ENCODE measurements at places on chromosomes 6 and 20. TPM values are rescaled to one million over a fixed set of nuclear protein-coding genes. Genes with fewer than 3 reads are reported as not detected.
A peak's percentile ranks its signal among the peaks of the same experiment; 100 is the strongest.

GRCh38 chr6:170208182-170208601 lies 82.7 kb downstream of the DLL1 start:
- H3K4me1 ChIP-seq, result peaks cover 6% of the 10 kb centered on the region
- H3K4me3 ChIP-seq, result no peak overlapping the region
- no peaks in the 10 kb centered on the region for H3K36me3 ChIP-seq
- no peak for DNase-seq
- peaks cover 27% of the 10 kb centered on the region for H3K27me3 ChIP-seq

DNA sequence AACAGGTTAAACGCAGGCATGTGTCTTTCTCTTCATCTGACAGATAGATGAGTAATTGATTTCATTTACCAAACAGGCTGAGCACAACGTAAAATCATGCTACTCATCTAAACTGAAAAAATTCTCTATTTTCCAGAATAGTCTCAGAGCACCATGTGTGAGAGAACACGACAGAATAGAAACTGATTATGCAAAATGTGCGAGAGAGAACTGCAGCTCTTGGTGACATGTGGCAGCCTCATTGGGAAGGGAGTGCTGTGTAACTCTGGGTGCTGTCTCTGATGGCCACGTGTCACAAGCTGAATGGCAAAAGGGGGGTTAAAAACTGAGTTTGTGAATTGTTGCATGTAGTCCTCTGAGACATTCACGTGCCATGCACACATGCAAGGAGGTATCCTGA lies 143.7 kb upstream of the ATXN1 start:
- peaks cover 62% of the 10 kb centered on the region for H3K27me3 ChIP-seq
- no peaks in the 10 kb centered on the region for H3K4me1 ChIP-seq
- H3K27ac ChIP-seq, result no peak overlapping the region
- no peak for DNase-seq
- no peak overlapping the region for H3K4me3 ChIP-seq
- peaks cover 3% of the 10 kb centered on the region for H3K36me3 ChIP-seq

- H3K4me1 ChIP-seq, result peaks cover 29% of the 10 kb centered on the region
- H3K4me3 ChIP-seq, result no peak overlapping the region
- H3K36me3 ChIP-seq, result no peaks in the 10 kb centered on the region
- no peak for DNase-seq
- peak overlapping the region; percentile 63 for H3K27ac ChIP-seq
These were observed 3.9 kb downstream of the SYNJ2 start for GRCh38 chr6:157985378-157986155.

DNA sequence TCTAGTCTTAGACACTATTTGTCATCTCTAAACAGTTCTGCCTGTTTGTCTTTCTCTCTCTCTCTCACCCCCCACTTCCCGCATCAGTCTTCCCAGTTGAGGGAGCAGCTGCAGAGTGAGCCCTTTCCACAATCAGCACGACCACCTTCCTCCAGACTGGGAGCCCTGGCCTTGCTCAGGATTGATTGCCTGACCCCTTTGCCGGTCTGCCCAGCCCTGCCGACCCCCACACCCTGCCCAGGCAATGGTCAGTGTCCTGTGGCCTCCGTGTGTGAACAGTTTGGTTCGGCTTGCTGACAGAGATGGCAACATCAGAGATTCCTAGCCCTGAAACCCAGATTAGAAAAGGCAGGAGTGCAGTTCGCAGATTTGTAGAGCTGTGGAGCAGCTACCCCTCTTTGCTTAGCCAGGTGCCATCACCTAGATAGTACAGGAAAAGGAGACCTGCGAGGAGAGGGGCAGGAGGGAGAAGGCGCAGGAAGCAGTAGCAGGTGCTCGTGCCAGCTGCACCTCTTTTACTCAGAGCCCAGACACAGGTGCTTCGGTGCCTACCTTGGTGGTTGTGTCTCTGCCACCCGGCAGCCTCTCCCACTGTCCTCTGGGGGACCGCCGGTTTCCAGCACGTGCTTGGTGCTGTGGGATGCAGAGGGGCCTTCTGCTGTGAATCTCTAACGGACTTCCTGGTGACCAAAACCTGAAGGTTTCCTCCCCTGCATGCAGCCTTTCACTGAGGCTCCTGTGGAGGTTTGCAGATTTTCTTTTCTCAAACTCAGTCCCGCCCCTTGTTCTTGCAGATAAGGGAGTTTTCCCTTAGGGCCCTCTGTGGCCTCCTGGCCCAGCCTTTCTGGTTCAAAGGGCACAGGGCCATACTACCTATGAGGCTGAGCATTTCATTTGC lies 92.4 kb downstream of the SCML4 start:
- peak overlapping the region; percentile 95 for H3K27ac ChIP-seq
- peaks cover 2% of the 10 kb centered on the region for H3K36me3 ChIP-seq
- no peak for DNase-seq
- peaks cover 63% of the 10 kb centered on the region for H3K4me1 ChIP-seq
- H3K27me3 ChIP-seq, result no peaks in the 10 kb centered on the region
- H3K4me3 ChIP-seq, result peak overlapping the region; percentile 97

GRCh38 chr20:51042657-51043247 lies 19.8 kb upstream of the KCNG1 start:
- no peak overlapping the region for H3K4me3 ChIP-seq
- H3K4me1 ChIP-seq, result no peaks in the 10 kb centered on the region
- DNase-seq, result no peak
- H3K27ac ChIP-seq, result no peak overlapping the region

GRCh38 chr20:60453388-60454246 lies 495.4 kb downstream of the CDH26 start:
- H3K4me1 ChIP-seq, result no peaks in the 10 kb centered on the region
- peaks cover 7% of the 10 kb centered on the region for H3K27me3 ChIP-seq
- H3K4me3 ChIP-seq, result no peak overlapping the region
- H3K27ac ChIP-seq, result no peak overlapping the region
- H3K36me3 ChIP-seq, result no peaks in the 10 kb centered on the region

GRCh38 chr6:121759370-121759769 lies 323.9 kb downstream of the GJA1 start:
- H3K36me3 ChIP-seq, result no peaks in the 10 kb centered on the region
- no peak for DNase-seq
- no peak overlapping the region for H3K4me3 ChIP-seq
- no peak overlapping the region for H3K27ac ChIP-seq
- H3K27me3 ChIP-seq, result no peaks in the 10 kb centered on the region

DNA sequence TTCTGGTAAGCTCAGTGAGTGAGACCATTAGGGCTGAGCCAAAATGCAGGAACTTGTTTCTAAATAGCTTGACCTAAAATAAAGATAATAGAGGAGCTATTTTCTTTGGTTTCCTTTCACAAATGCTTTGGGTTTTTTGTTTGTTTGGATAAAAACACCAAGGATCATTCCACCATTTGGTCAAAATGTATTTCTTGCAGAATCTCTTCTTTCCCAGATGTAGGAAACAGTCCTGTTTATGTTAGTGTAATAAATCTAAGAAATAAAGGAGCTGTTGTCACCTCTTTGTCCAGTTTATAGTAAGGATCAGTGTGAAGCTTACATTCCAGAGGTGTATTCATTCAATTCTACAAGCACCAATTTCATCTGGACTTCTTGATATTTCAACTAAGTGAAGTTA lies 297.8 kb downstream of the GJA1 start:
- H3K4me3 ChIP-seq, result no peak overlapping the region
- H3K4me1 ChIP-seq, result no peaks in the 10 kb centered on the region
- no peaks in the 10 kb centered on the region for H3K27me3 ChIP-seq
- no peaks in the 10 kb centered on the region for H3K36me3 ChIP-seq
- no peak overlapping the region for H3K27ac ChIP-seq

- H3K4me1 ChIP-seq, result no peaks in the 10 kb centered on the region
- H3K4me3 ChIP-seq, result no peak overlapping the region
- DNase-seq, result no peak
- no peaks in the 10 kb centered on the region for H3K36me3 ChIP-seq
These were observed 519.4 kb upstream of the JAG1 start for GRCh38 chr20:11193241-11193640.

GRCh38 chr6:34671801-34672656 lies 24.5 kb downstream of the ILRUN start:
- DNase-seq, result peak; percentile 58
- H3K27ac ChIP-seq, result peak overlapping the region; percentile 98
- H3K36me3 ChIP-seq, result no peaks in the 10 kb centered on the region
- peak overlapping the region; percentile 83 for H3K4me3 ChIP-seq
- H3K4me1 ChIP-seq, result peaks cover 42% of the 10 kb centered on the region

GRCh38 chr20:50192364-50193198 lies 2.0 kb downstream of the CEBPB start:
- DNase-seq, result peak; percentile 55
- peak overlapping the region; percentile 92 for H3K4me3 ChIP-seq
- peaks cover 32% of the 10 kb centered on the region for H3K4me1 ChIP-seq
- no peaks in the 10 kb centered on the region for H3K27me3 ChIP-seq

GRCh38 chr6:99940582-99940981 lies 53.4 kb downstream of the MCHR2 start:
- no peak for DNase-seq
- H3K27me3 ChIP-seq, result peaks cover 51% of the 10 kb centered on the region
- no peaks in the 10 kb centered on the region for H3K4me1 ChIP-seq
- no peak overlapping the region for H3K27ac ChIP-seq
- no peaks in the 10 kb centered on the region for H3K36me3 ChIP-seq

DNA sequence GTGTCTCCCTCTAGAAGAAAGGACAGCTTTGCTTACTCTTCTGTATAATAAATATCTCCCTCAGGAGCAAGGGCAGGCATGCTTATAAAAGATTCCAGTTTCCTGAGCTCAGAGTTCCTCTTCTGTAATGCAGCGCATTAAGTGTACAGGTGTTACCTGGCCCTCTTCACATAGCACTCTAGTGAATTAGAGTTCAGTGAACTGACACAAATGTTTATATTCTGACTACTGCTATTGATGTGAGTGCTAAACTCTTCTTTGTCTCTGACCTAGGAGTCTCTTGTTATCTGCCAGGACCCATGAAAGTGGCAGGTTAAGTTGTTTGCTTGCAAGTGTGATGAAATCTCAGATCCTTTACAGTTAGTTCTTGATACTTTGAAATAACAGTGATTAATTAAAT lies 33.5 kb downstream of the CYB5R4 start:
- H3K27ac ChIP-seq, result no peak overlapping the region
- no peak for DNase-seq
- H3K4me1 ChIP-seq, result peaks cover 17% of the 10 kb centered on the region
- H3K27me3 ChIP-seq, result no peaks in the 10 kb centered on the region
- H3K4me3 ChIP-seq, result no peak overlapping the region

TREM2 gene
- not detected for total RNA-seq

SLC17A2 gene
- not detected for total RNA-seq

DNAH8 gene
- 0.05 TPM for total RNA-seq

CDKAL1 gene
- 23.0 TPM for total RNA-seq

LZTS3 gene
- total RNA-seq, result 19.1 TPM

PLN gene
- total RNA-seq, result not detected
